ENCODE measurements at places on chromosomes 7 and 10. TPM values are rescaled to one million over a fixed set of nuclear protein-coding genes. Genes with fewer than 3 reads are reported as not detected.
A peak's percentile ranks its signal among the peaks of the same experiment; 100 is the strongest.

GRCh38 chr10:120161111-120161510 lies 268.6 kb downstream of the SEC23IP start:
- DNase-seq: peak; percentile 96
- peaks cover 30% of the 10 kb centered on the region for H3K36me3 ChIP-seq
- peaks cover 82% of the 10 kb centered on the region for H3K4me1 ChIP-seq
- peak overlapping the region; percentile 99 for H3K27ac ChIP-seq
- H3K4me3 ChIP-seq: peak overlapping the region; percentile 93

- no peaks in the 10 kb centered on the region for H3K27me3 ChIP-seq
- DNase-seq: no peak
- H3K4me3 ChIP-seq: no peak overlapping the region
- no peaks in the 10 kb centered on the region for H3K36me3 ChIP-seq
- no peak overlapping the region for H3K27ac ChIP-seq
- peaks cover 14% of the 10 kb centered on the region for H3K4me1 ChIP-seq
These were observed 419.0 kb upstream of the GALNT17 start for GRCh38 chr7:70712942-70713341.

The PRLHR gene
- total RNA-seq: not detected

DNA sequence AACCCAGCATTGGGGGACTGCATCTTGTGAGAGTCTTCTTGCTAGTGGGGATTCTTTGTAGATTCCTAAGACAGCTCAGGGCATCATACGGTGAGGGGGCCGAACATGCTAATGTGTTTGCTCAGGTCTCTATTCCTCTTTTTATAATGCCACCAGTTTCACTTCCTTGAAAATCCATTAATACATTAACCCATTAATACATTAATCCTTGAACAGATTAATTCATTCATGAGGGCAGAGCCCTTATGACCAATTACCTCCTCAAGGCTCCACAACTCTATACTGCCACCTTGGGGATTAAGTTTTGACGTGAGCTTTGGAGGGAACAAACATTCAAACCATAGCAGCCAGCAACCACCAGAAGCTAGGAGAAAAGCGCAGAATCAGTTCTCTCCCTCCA lies 67.2 kb upstream of the POT1 start:
- peaks cover 4% of the 10 kb centered on the region for H3K4me1 ChIP-seq
- DNase-seq: peak; percentile 83
- H3K27me3 ChIP-seq: no peaks in the 10 kb centered on the region

DNA sequence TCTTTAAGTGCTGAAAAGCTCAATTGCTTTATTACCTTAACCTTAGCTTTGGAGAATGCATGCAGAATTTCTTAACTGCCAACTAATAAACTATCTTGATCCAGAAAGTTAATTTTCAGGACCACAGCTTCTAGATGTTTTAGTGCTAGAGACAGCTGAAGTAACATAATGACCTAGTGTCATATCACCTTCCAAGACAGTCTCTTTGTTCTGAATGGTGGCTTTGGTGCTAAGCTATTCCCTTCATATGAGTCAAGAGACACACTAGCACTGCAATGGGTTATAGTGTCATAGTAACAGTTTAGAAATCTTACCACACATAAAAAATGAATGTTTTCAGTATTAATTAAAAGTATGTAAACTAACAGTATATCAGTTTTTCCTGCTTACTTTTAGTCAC lies 115.4 kb upstream of the LRRN3 start:
- no peaks in the 10 kb centered on the region for H3K4me1 ChIP-seq
- H3K27ac ChIP-seq: no peak overlapping the region
- H3K36me3 ChIP-seq: no peaks in the 10 kb centered on the region
- no peak for DNase-seq
- H3K27me3 ChIP-seq: no peaks in the 10 kb centered on the region

The EMX2 gene
- total RNA-seq: not detected

GRCh38 chr10:8752146-8752843 lies 697.8 kb downstream of the GATA3 start:
- no peak for DNase-seq
- no peak overlapping the region for H3K27ac ChIP-seq
- H3K4me1 ChIP-seq: no peaks in the 10 kb centered on the region

The DLX5 gene
- not detected for total RNA-seq

The CYP26A1 gene
- total RNA-seq: not detected

DNA sequence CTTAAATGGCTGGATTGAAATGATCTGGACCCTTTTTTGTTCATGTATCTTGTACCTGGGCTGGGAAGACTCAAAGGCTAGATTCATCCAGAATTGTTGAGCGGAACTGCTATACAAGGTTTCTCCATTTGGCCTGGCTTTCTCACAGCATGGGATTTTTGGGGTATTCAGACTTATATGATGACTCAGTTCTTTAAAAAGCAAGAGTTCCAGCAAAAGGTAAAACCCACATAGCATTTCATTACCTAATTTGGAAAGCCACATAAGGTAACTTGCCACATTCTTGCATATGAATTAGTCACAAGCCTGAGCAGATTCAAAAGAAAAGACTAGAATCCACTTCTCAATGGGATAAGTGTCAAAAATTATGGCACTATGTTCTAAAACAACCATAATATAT lies 137.4 kb downstream of the HGF start:
- no peak for DNase-seq
- H3K27me3 ChIP-seq: no peaks in the 10 kb centered on the region
- H3K4me1 ChIP-seq: no peaks in the 10 kb centered on the region
- no peaks in the 10 kb centered on the region for H3K36me3 ChIP-seq
- H3K27ac ChIP-seq: no peak overlapping the region
- no peak overlapping the region for H3K4me3 ChIP-seq

DNA sequence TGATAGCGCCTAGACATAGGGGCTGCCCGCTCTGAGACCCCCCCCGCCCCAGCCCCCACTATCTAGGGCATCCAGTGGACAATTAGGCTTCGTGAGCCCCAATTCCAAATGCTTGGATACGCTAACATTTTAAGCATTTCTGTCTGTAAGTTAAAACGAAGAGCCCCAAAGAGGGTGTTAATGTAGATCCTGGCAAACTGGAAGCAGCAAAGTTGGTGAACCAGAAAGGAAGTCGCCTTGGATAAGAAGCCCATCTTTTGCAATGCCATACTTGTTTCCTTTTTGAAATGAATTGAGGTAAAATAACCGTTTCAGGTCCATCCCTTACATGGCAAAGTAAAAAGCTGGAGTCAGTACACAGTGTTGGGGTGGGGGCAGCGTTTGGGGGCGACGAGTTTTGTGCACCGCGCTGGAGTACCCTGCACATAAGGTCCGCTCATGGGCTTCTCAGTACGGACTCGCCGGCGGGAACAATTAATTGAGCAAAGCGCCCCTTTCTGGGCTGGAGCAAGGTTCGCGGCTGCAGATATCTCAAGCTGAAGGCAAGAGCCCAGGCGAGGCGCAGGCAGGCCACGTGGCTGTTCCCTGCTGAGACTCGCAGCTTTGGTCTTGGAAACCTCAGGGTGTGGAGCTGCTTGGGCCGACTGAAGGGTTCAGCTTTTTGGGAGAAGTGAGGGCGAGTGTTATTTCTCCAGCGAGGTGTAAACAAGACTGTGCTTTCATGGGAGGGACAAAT lies 1.4 kb upstream of the TWIST1 start:
- no peaks in the 10 kb centered on the region for H3K4me1 ChIP-seq
- no peak overlapping the region for H3K4me3 ChIP-seq
- no peak overlapping the region for H3K27ac ChIP-seq
- no peaks in the 10 kb centered on the region for H3K36me3 ChIP-seq
- DNase-seq: no peak
- H3K27me3 ChIP-seq: no peaks in the 10 kb centered on the region

DNA sequence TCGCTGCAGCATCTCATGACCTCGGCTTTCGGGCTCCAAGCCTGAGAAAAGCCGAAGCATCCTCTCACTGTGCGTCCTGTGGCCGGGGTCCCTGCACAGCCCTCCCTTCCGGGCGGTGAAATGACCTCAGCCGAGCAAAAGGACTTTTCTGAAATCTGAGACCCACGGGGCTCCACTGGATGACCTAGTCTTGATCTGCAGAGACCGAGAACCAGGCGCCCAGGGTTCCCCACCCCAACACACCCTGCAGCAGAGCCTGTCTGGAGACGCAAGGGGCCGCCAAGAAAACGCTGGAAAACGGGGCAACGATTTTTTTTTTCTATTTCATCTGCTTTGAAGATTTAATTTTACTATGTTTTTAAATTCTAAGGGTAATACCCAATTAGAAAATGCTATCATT lies 31.7 kb downstream of the NPS start:
- no peaks in the 10 kb centered on the region for H3K4me1 ChIP-seq
- no peak overlapping the region for H3K4me3 ChIP-seq
- no peaks in the 10 kb centered on the region for H3K36me3 ChIP-seq
- H3K27me3 ChIP-seq: no peaks in the 10 kb centered on the region

The SORCS1 gene
- not detected for total RNA-seq

The PDZD7 gene
- 2.6 TPM for total RNA-seq

DNA sequence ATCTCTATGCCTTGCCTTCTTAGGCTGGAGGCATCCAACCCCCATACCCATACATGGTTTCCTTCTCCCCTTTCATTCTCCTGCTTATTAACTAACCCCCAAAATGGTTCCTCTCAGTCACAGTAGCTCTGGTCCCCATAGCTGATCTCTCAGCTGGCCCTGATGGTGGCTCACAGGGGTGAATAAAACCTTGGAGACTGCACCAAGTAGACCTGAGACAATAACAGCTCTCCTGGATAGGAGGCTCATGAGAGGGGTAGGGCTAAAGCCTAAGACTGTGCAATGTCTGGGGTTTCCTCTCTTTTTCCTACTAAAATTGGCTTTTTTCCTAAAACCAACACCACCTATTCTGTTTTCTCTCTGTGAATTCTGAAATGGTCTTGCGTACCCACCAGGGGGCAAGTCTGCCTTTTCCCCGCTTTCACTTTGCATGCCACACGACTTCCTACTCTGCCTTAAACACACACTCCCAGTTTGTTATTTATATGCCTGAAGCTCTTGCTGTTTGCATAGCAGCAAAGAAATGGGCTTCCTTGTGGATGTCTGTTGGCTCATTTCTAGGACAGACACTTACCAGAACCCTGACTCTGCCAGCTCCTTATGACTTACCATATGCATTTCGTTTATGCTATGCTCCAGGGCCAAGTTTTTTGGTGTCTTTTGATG lies 18.4 kb upstream of the PON1 start:
- H3K4me3 ChIP-seq: no peak overlapping the region
- no peak overlapping the region for H3K27ac ChIP-seq
- no peaks in the 10 kb centered on the region for H3K4me1 ChIP-seq
- no peaks in the 10 kb centered on the region for H3K36me3 ChIP-seq

The KCP gene
- 11.7 TPM for total RNA-seq

DNA sequence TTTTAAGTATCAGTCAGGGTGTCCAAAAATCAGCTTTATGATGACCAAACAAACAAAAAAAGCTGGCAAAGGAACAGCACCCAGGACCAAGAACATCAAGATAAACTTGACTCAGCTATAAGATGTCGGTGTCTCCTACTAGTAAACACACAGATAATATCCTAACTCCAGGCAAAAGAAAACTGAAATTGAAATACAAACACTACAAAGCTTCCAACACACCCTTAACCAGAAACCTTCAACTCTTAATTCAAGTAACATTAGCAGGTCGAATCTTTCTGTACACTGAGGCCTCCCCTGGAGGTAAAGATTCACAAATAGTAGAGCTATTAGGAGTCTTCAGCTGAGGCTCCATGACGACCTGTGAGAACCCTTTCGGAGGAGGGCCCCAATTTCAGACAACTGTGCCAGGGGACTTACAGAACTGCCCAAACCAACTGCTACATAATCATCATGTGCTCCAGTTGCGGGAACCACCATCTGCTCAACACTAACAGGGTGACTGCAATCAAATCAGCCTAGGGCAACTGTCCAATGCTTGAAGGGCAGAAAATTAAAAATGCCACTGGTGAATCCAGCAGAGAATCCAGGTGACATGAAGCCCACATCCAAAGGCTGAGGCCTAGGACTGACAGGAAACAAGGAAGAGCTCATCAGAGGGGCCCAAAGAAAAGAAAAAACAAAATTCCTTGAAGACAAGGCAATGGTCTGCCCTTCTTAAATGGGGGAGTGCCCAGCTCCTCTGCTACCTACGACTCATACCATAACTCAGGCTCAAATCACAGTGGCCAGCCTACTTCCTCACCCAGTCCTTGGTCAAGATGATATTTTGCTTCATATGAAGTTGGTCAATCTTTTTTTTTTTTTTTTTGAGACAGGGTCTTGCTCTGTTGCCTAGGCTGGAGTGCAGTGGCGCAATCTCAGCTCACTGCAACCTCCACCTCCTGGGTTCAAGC lies 20.0 kb downstream of the XPNPEP1 start:
- no peak for DNase-seq
- H3K27ac ChIP-seq: no peak overlapping the region
- no peaks in the 10 kb centered on the region for H3K27me3 ChIP-seq
- H3K4me1 ChIP-seq: peaks cover 21% of the 10 kb centered on the region
- H3K36me3 ChIP-seq: peaks cover 57% of the 10 kb centered on the region
- H3K4me3 ChIP-seq: no peak overlapping the region

DNA sequence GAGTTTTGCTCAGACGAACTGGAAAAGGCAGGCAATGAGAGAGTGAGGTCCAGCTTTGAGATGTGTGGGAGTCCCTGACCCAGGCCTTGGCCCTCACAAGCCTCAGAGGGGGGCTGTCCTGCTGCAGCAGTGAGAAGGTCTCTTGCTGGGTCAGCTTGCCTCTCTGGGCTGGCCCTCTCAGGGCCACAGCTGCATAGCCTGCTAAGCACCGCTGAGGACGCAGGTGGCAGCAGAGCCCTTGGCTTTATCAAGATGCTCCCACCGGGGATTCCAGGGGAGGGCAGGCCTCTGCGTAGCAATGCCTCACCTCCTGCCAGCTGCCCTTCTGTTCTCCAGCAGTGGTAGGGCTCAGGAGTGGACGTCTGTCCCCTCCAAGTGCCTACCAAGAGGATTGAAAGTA lies 128.7 kb downstream of the COBL start:
- peak; percentile 49 for DNase-seq
- no peak overlapping the region for H3K4me3 ChIP-seq
- no peaks in the 10 kb centered on the region for H3K4me1 ChIP-seq
- no peaks in the 10 kb centered on the region for H3K27me3 ChIP-seq
- H3K27ac ChIP-seq: no peak overlapping the region
- H3K36me3 ChIP-seq: no peaks in the 10 kb centered on the region

The PNLIPRP1 gene
- not detected for total RNA-seq

GRCh38 chr10:3740157-3740871 lies 44.7 kb downstream of the KLF6 start:
- H3K4me1 ChIP-seq: no peaks in the 10 kb centered on the region
- H3K36me3 ChIP-seq: no peaks in the 10 kb centered on the region
- no peak for DNase-seq
- no peaks in the 10 kb centered on the region for H3K27me3 ChIP-seq
